ENCODE measurements at places on chromosomes 12 and 14.

- no peak for DNase-seq
Measured at GRCh38 chr12:3202096-3202495, 124.9 kb downstream of the TSPAN9 start.

DNA sequence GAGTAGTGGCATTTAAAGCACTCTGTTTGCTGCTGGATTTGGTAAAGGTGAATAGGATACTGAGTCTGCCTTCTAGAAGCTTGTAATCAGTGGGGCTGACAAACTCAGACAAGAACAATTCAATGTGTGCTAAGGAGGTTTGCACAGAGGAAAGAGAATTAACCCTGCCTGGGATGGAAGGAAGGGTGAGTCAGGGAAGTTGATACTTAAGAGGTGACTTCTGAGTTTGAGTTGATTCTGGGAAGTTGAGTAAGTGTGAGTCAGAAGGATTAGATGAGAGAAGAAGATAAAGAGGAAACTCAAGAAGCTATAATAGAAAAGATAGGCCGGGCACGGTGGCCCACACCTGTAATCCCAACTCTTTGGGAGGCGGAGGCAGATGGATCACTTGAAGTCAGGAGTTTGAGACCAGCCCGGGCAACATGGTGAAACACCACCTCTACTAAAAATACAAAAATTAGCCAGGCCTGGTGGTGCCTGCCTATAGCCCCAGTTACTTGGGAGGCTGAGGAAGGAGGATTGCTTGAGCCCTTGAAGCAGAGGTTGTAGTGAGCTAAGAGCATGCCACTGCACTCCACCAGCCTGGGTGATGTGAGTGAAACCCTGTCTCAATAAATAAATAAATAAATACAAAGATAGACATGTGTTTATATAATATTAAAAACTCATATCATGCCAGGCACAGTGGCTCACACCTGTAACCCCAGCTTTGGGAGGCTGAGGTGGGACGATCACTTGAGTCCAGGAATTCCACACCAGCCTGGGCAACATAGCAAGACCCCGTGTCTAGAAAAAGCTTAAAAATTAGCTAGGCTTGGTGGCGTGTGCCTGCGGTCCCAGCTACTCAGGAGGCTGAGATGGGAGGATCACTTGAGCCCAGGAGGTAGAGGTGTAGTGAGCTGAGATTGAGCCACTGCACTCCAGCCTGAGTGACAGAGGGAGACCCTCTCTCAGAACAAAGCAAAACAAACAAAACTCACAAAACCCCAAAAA lies 126.8 kb upstream of the CPM start:
- DNase-seq: peak; percentile 68

DNA sequence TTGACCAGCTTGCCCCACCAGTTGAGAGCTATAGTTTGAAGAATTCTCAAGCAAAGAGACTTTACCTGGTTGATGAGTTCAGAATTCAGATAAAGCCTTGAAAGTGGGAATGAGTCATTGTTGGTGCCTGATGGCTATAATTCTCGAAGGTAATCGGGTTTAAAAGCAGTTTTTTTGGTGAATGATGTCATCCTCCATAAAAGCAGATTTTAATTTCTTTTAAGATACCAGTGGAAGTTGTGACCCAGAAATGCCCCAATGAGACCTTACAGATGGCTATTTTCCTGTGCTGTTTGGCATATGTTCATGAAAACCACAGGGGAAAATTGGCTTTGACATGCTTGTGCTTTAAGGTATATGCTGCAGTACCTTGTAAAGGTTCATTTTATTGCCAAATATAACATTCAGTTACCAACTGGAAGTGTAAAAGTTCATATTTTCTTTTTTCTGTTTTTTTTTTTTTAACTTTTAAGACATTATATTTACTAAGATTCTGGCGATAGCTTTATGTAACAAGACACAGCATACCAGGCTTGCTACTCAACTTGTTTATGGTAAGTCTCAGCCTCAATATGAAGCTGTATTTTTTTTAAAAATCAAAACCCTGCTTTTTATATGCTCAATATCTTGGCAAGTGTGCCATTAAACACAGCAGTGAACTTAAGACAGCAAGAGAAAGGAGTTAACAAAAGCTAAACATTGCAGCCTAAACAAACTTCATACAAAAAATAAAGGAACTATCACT lies 119.3 kb downstream of the LMNTD1 start:
- DNase-seq: no peak

DNA sequence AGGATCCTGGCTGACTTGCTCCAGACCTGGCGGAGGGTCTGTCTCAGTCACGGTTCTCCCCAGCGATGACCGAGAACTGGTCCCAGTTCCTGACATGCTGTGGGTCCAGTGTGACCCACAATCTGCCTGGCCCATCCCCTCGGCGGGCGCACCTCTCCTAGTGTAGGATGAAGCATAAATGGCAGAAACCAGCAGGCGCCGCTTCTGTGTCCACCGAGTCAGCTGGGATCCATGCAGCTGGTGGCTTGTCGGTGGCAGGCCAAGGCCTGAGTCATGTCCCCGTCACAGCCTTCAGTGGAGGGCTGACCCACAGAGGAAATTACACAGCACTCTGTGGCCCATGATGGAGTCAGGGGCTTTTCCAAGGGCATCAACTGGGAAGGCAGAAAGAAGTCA lies 38.5 kb downstream of the NFKBIA start:
- DNase-seq: no peak

DNA sequence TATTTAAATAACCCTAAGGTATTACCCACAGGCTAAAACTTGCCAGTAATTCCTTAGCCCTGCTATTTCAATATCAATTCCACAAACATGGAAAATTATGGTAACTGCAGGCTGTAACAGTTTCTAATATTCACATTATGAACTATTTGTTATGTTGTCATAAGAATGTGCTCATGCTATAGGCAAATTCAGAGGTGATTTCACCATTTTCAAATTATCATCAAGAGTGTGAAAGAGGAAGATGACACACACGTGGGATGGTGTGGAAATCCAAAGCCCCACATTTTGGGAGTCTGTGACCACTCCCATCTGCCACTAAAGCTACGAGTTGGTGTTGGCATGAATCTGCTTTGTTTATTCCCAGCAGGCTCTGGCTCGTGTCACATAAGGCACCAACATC lies 5.9 kb upstream of the MYO1A start:
- no peak for DNase-seq

GRCh38 chr12:62128175-62128975 lies 131.8 kb upstream of the USP15 start:
- DNase-seq: no peak

DNA sequence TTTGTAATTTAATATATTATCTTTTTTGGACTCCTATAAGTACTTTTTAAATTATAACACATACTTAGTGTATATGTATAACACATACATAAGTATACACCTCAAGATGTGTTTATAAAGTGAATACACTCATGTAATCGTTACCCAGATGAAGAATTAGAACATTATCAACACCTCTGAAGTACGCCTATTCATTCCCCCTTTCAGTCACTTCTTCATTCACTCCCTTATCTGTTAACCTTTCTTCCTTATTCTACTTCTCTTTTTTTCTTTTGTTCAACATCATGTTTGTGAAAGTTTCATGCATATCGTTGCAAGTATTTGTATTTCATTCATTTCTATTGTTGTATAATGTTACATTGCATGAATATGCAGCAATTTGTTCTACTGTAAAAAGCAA lies 98.5 kb downstream of the ARID2 start:
- no peak for DNase-seq

- DNase-seq: no peak
Measured at GRCh38 chr14:87231336-87232026, 761.5 kb downstream of the GALC start.

GRCh38 chr12:53345486-53346188 lies 9.5 kb upstream of the SP7 start:
- DNase-seq: peak; percentile 41

DNA sequence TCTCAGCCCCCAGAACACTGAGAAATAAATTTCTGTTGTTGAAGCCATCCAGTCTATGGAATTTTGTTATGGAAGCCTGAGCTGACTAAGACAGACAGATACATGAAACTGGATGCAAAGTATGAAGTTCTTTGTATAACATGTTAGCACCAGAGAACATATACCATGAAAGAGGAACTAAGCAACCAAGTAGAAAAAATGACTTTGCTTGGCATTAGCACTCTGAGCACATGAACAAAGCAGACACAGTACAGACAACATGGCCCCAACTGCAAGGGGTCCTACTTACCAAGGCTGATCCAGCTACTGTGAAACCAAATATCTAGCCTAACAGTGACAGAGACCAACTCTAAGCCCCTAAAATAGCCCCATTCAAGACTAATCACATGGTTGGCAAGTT lies 13.8 kb downstream of the EXOC5 start:
- no peak for DNase-seq

- peak; percentile 5 for DNase-seq
Measured at GRCh38 chr14:55938249-55938791, 179.9 kb upstream of the PELI2 start.

- DNase-seq: no peak
Measured at GRCh38 chr12:107134558-107134957, 41.2 kb upstream of the CRY1 start.

- DNase-seq: no peak
Measured at GRCh38 chr14:53993920-53994607, 37.4 kb upstream of the BMP4 start.

DNA sequence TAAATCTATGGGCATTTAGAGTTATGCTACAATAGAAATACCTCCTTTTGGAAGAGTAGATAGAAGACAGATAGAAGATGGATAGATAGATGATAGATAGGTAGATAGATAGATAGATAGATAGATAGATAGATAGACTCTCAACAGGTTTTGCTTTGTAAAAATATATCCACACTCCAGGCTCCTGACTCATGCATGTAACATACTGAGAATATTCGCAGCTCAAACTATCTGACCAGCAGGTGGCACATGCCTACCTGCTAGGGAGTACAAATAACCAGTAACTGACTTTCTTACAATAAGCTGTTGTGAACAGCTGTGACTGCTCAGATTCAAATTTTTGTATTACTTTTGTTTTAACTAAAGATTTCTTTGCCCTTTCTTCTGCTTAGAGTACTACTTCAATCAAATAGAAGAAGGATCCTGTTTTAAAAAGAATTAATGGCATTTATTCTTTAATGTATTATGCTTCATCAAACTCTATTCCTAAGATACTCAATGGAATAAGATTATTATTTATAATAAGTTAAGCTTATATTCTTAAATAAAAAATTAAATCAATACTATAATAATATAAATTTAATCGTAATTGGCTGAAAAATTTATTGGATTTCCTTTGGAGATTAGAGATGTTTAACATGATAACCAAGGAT lies 15.8 kb upstream of the CPNE8 start:
- DNase-seq: peak; percentile 21

GRCh38 chr12:4947253-4947652 lies 37.5 kb downstream of the KCNA1 start:
- DNase-seq: no peak

GRCh38 chr12:31431721-31432240 lies 105.8 kb upstream of the SINHCAF start:
- DNase-seq: no peak

DNA sequence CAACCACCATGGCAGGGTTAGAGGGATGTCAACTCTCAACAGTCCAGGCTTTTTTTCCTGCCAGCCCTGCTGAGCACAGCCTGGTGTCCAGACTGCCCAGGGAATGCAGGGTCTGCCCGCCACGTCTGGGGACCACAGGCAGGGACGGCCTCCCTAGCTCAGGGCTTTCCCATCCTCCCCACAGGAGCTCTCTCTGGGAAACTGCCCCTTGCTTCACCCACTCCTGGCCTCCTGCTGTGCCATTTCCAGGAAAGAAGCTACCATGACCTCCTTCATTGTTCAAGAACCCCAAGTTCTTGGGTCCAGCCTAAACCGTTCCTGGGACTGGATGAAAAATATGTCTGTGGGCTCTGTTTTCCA lies 4.8 kb downstream of the SCNN1A start:
- DNase-seq: no peak

GRCh38 chr14:91925001-91925726 lies 22.3 kb downstream of the FBLN5 start:
- no peak for DNase-seq

DNA sequence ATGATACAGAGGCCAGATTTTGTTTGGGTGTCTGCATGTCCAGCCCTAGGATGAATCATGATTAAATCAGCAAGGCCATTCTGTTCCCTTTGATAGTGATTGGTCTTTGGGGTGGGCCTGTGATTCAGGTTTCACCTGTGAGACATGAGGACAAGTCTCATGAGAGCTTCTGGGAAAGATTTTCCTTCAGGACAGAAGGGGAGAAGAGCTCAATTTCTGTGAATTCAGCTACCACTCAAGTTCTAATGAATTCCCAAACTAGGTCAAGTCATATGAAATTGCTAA lies 73.4 kb downstream of the ZNF664 start:
- DNase-seq: no peak

DNA sequence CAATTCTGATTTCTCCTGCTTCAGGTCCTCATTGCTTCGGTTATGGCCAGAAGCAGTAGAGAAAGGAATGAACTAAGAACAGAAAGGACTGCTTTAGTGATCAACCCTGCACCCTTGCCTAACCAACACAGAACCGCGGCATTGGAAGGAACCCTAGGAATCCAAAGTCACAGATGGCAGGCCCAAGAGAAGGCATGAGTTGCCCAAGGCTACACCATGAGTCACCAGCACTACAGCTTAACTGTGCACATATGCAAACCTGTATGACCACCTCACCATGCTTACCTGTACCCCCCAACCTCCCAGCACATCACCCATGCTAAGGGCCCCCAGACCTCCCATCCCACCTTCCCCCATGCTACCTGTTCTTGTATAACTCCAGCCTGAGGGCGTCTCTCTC lies 25.9 kb upstream of the BLTP3B start:
- DNase-seq: no peak

DNA sequence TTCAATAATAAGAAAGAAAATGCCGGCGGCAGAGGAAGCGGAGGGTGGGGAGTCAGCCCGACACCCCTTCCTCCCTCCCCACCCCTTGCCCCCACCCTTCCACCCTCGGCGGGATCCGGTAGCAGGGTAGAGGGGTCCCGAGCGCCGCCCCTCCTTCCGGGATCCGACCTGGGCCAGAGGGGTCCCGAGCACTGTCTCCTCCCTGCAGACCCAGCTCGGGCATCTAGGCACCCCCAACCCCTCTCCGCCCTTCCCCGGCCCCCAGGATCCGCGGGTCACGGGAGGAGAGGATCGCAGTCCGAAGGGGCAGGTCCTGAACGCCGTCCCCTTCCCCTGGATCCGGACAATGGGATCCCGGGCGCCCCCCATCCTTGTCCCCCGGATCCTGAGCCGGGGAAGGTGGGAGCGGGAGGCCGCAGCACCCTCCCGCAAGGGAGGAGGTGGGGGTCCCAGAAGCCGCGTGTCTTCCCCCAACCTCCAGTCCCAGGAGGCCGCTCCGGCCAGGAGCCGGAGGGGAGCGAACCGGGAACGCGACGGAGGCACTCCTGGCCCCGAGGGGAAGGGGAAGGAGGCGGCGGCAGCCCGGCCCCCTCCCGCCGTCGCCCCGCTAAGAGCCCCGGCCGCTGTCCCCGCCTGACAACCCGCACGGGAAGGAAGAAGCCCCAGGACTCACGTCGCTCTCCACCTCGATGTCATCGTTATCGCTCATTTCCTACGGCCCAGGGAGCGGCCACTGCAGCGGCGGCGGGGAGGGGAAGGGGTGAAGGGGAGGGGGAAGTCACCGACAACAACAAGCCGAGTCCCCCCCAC lies 481 bp downstream of the MAX start:
- no peak for DNase-seq

All from GM04504 (cell line).